ENCODE measurements at places on chromosomes 6 and 20.

- no peak for DNase-seq
Measured at GRCh38 chr20:47674686-47675085, 110.6 kb downstream of the SULF2 start.

DNA sequence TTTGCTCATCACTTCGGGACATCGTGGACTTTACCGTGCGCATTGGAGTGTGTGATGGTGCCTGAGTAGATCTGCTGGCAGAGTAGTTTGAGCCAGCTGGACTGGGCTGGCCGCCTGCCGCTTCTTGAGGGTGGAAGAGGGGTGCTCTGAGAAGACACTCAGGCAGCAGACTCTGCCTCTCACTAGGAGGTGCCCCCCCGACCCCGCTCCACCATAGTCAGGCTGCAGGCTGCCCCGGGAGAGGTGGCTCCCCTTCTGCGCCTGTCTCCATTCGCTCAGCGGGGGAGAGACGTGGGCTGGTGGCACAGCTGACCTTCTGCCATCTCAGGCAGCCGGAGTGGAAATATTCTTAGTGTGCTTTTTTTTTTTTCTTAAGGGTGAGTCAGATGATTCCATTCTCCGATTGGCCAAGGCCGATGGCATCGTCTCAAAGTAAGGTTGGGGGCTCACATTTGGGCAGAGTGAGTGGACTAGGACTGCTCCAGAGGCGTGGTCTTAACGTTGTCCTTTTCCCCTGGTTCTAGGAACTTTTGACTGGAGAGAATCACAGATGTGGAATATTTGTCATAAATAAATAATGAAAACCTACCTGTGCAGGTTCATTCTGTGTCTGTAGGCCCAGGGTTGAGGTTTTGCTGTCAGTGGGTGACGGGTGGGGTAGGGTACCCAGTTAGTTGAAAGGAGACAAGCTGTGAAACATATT, 1.2 kb downstream of the RPS21 start:
- no peak for DNase-seq

GRCh38 chr6:43149265-43149664, 21.8 kb upstream of the SRF start:
- no peak for DNase-seq

GRCh38 chr20:41249411-41250281, 67.9 kb downstream of the ZHX3 start:
- peak; percentile 7 for DNase-seq

GRCh38 chr6:155077331-155077730, 82.2 kb downstream of the TIAM2 start:
- DNase-seq, result no peak

DNA sequence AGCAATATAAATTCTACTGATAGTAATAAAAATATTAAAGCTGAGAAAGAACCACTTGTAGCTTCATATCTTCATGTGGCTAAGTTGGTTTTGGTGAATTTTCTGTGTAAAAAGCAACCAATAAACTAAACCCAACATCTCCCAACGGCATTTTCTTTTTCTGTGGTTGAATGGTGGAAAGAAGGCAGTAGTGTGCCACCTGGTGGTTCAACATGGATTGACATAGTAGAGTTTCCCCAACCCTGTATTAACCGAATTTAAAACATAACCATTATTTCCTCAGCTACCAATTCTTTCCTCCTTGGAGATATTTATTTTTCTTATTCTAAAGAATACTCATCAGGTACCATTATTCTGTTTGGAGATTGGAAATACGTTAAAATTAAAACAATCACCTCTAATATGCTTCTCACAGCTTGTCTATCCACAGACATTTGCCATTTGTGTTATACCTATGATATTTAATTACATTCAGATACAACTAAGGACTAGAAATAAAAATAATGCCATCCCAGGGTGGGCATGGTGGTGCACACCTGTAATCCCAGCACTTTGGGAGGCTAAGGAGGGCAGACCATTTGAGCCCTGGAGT, 117.1 kb upstream of the EEF1E1 start:
- peak; percentile 66 for DNase-seq

GRCh38 chr6:167904791-167905190, 78.1 kb downstream of the AFDN start:
- no peak for DNase-seq

GRCh38 chr20:62845416-62846160, 16.0 kb downstream of the TCFL5 start:
- DNase-seq, result no peak

DNA sequence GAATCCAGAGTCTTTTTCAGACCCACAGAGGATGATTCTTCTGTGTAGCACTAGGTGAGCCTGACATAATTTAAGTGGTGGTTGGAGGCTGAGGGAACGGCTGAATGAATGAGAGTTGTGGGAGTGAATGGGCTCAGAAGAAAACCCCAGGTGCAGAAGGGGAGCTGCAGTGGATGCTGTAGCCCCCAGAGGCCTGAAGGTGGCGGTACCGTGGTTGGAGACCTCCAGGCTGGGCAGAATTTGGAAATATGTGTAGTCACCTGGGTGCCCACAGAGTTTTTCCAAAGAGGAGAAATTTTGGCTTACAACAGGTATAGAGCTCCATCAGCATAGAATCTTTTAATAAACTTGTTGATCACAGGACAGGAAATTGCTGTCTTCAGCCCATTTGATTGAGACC, 6.5 kb upstream of the RAET1G start:
- DNase-seq, result peak; percentile 54

GRCh38 chr6:125528621-125529041, 220.8 kb upstream of the HEY2 start:
- DNase-seq, result no peak

- DNase-seq, result no peak
Measured at GRCh38 chr6:1609041-1609647, 571 bp upstream of the FOXC1 start.
